ENCODE measurements at places on chromosomes 12 and 14. TPM values are rescaled to one million over a fixed set of nuclear protein-coding genes. Genes with fewer than 3 reads are reported as not detected.
A peak's percentile ranks its signal among the peaks of the same experiment; 100 is the strongest.

GRCh38 chr12:122527478-122527944 lies 462 bp downstream of the KNTC1 start:
- no peak overlapping the region for H3K4me3 ChIP-seq
- no peaks in the 10 kb centered on the region for H3K27me3 ChIP-seq
- H3K36me3 ChIP-seq = peaks cover 5% of the 10 kb centered on the region
- H3K27ac ChIP-seq = peak overlapping the region; percentile 98

GRCh38 chr12:120453977-120454376 lies 7.7 kb downstream of the GATC start:
- DNase-seq = no peak
- H3K27me3 ChIP-seq = no peaks in the 10 kb centered on the region
- peaks cover 12% of the 10 kb centered on the region for H3K36me3 ChIP-seq
- no peaks in the 10 kb centered on the region for H3K4me1 ChIP-seq

DNA sequence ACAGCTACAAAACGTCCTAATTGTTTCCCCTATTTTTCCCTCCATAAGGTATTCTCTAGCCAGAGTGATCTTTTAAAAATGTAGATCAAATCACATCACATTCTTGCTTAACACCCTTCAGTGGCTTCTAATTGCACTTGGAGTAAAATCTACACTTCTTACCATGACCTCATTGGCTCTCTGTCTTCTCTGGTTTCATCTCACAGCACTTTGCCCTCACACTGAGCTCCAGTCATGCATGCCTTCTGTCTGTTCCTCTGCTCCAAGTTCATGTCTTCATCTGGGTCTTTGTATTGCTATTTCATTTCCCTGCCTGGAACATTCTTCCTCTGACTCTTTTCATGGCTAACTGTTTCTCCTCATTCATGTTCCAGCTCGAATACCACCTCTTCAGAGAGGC lies 220.4 kb upstream of the GARIN6 start:
- H3K4me3 ChIP-seq = no peak overlapping the region
- no peak for DNase-seq
- H3K4me1 ChIP-seq = no peaks in the 10 kb centered on the region
- no peaks in the 10 kb centered on the region for H3K27me3 ChIP-seq

GRCh38 chr14:90795744-90796143 lies 20.5 kb downstream of the TTC7B start:
- H3K27me3 ChIP-seq = no peaks in the 10 kb centered on the region
- no peak overlapping the region for H3K27ac ChIP-seq
- H3K4me1 ChIP-seq = no peaks in the 10 kb centered on the region
- DNase-seq = no peak

GRCh38 chr12:10721651-10722501 lies 1.2 kb downstream of the YBX3 start:
- H3K36me3 ChIP-seq = no peaks in the 10 kb centered on the region
- no peaks in the 10 kb centered on the region for H3K27me3 ChIP-seq
- peaks cover 24% of the 10 kb centered on the region for H3K4me1 ChIP-seq
- H3K27ac ChIP-seq = peak overlapping the region; percentile 98
- peak; percentile 93 for DNase-seq

GRCh38 chr12:59615392-59616165 lies 19.8 kb downstream of the SLC16A7 start:
- H3K36me3 ChIP-seq = no peaks in the 10 kb centered on the region
- H3K27me3 ChIP-seq = no peaks in the 10 kb centered on the region
- no peak overlapping the region for H3K27ac ChIP-seq
- no peak overlapping the region for H3K4me3 ChIP-seq
- H3K4me1 ChIP-seq = no peaks in the 10 kb centered on the region

DNA sequence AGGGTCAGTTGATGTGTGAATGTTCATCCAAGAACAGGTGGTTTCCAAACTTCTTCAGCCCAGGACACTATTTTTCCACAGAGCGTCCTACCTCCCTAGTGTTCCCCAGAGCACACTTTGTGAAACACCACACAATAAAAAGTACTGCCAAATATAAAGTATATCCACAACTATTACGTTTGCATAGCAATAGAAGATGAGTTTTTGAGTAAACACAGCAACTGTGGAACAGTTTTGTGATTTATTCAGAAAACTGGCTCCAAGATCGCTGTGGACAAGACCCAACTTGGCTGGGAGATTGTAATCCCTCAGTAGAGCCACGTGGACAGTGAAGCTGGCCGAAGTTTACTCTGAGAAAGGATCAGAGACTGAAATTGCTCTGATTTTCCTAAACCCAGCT lies 14.5 kb upstream of the MAP1LC3B2 start:
- peaks cover 18% of the 10 kb centered on the region for H3K4me1 ChIP-seq
- no peaks in the 10 kb centered on the region for H3K27me3 ChIP-seq
- no peak overlapping the region for H3K4me3 ChIP-seq
- DNase-seq = no peak
- H3K27ac ChIP-seq = no peak overlapping the region

DNA sequence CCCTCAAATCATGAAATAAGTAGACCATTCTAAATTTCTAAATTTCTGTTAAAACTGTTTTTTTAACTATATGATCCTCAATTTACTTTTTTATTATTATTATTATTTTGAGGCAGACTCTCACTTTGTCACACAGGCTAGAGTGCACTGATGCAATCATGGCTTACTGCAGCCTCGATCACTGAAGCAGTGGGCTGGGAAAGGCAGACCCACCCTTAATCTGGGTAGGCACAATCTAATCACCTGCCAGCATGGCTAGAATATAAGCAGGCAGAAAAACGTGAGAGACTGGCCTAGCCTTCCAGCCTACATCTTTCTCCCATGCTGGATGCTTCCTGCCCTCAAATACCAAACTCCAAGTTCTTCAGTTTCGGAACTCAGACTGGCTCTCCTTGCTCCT lies 2.3 kb downstream of the ERO1A start:
- H3K4me1 ChIP-seq = peaks cover 20% of the 10 kb centered on the region
- no peaks in the 10 kb centered on the region for H3K36me3 ChIP-seq
- DNase-seq = no peak
- H3K27me3 ChIP-seq = no peaks in the 10 kb centered on the region
- no peak overlapping the region for H3K4me3 ChIP-seq

DNA sequence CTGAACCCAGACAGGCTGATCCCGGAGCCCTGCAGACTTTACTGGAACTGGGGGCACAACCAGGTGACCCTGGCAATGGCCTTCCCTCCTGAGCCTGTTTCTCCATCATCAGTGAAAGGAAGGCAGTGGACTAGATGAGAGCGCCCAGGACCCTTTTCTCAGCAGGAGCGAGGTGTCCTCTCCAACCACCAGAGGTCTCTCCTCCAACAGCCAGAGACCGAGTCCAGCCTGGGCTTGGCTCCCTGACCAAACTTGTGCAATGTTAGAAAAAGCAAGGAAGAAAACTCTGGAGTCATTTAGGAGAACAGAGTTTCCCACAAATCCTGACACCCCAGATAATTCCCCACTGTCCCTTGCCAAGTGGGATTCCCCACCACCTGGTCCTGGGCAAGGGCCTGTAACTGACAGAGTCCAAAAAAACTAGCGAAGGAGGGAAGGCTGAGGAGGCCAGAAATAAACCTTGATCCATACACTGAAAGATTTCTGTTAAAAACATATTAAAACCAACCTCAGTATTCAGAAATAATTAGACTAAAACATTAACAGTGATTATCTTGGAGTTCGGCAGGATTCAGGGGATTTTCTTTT lies 9.0 kb downstream of the RPS6KL1 start:
- no peak overlapping the region for H3K4me3 ChIP-seq
- no peaks in the 10 kb centered on the region for H3K27me3 ChIP-seq
- DNase-seq = peak; percentile 85
- no peaks in the 10 kb centered on the region for H3K36me3 ChIP-seq
- peaks cover 28% of the 10 kb centered on the region for H3K4me1 ChIP-seq
- H3K27ac ChIP-seq = peak overlapping the region; percentile 15

- peak overlapping the region; percentile 40 for H3K27ac ChIP-seq
- H3K4me1 ChIP-seq = no peaks in the 10 kb centered on the region
- H3K27me3 ChIP-seq = no peaks in the 10 kb centered on the region
- no peaks in the 10 kb centered on the region for H3K36me3 ChIP-seq
- no peak overlapping the region for H3K4me3 ChIP-seq
Observed at GRCh38 chr12:89238593-89238992, 113.7 kb downstream of the DUSP6 start.

GRCh38 chr14:95500772-95501401 lies 15.6 kb downstream of the SYNE3 start:
- H3K4me3 ChIP-seq = no peak overlapping the region
- DNase-seq = no peak
- H3K36me3 ChIP-seq = no peaks in the 10 kb centered on the region
- no peaks in the 10 kb centered on the region for H3K27me3 ChIP-seq
- no peak overlapping the region for H3K27ac ChIP-seq

DNA sequence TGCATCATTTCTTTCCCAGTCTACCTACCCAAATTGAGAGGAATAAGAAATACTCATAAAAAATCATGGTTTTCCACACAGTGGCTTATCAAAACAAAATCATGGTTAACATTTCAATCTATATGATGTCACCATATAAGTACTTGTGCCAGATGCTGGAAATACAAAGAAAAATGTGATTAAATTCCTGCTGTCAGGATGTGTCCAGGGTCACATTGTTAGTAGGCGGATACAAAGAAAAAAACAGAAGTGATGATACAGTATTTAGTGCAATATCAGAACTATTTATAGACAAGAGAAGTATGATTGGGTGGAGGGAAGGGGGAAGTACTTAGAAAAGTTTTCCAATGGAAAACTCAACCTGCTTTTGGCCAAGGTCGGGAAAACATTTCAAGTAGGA lies 47.0 kb upstream of the OR6J1 start:
- no peaks in the 10 kb centered on the region for H3K36me3 ChIP-seq
- H3K4me1 ChIP-seq = no peaks in the 10 kb centered on the region
- H3K4me3 ChIP-seq = no peak overlapping the region
- no peak for DNase-seq
- no peak overlapping the region for H3K27ac ChIP-seq
- no peaks in the 10 kb centered on the region for H3K27me3 ChIP-seq

GRCh38 chr14:70599345-70599744 lies 1.1 kb downstream of the MED6 start:
- DNase-seq = no peak
- no peaks in the 10 kb centered on the region for H3K27me3 ChIP-seq
- H3K36me3 ChIP-seq = peaks cover 20% of the 10 kb centered on the region
- H3K27ac ChIP-seq = no peak overlapping the region

GRCh38 chr12:123519141-123520001 lies 14.1 kb downstream of the RILPL1 start:
- no peak overlapping the region for H3K4me3 ChIP-seq
- peak overlapping the region; percentile 76 for H3K27ac ChIP-seq
- H3K36me3 ChIP-seq = peaks cover 40% of the 10 kb centered on the region
- no peaks in the 10 kb centered on the region for H3K27me3 ChIP-seq
- peaks cover 38% of the 10 kb centered on the region for H3K4me1 ChIP-seq

DNA sequence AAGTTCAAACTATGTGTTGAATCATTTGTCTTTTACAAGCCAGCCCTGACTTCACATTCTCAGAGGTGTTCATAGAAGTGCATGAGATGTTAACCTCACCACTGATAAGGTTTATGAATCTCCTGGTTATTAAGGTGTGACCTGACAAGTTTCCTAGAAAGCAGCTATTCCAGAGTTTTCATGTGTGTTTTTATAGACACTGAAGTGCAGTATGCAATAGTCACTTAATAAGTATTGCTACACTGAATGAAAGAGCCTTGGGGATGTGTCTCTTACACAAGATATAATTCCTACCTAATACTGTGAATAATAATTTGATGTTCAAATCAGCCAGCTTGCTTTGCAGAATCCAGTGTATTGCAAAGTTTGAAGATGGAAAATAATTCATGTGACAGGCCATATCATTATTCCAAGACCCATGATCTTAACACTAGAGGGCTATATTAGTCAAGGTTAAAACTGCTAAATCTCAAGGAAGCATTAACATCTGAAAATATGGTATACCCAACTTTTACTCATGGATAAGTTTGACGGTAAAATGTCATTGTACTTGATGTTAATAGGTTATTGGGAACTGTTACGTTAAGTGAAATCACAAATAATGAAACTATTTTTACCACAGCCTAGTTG lies 13.0 kb downstream of the SLC25A3 start:
- no peaks in the 10 kb centered on the region for H3K27me3 ChIP-seq
- H3K4me1 ChIP-seq = no peaks in the 10 kb centered on the region
- H3K36me3 ChIP-seq = peaks cover 25% of the 10 kb centered on the region
- H3K4me3 ChIP-seq = no peak overlapping the region
- DNase-seq = no peak

- H3K27me3 ChIP-seq = no peaks in the 10 kb centered on the region
- no peak for DNase-seq
- H3K36me3 ChIP-seq = no peaks in the 10 kb centered on the region
- no peaks in the 10 kb centered on the region for H3K4me1 ChIP-seq
- no peak overlapping the region for H3K27ac ChIP-seq
Observed at GRCh38 chr14:89534902-89535685, 118.1 kb upstream of the FOXN3 start.

GRCh38 chr14:68792979-68793733 lies at the start of gene ZFP36L1:
ZFP36L1 (minus strand) TSS chr14:68793067; CDS start chr14:68792938, 129 bp downstream.
- no peaks in the 10 kb centered on the region for H3K27me3 ChIP-seq
- peak within 1 kb of the TSS; percentile 100 for H3K27ac ChIP-seq

DNA sequence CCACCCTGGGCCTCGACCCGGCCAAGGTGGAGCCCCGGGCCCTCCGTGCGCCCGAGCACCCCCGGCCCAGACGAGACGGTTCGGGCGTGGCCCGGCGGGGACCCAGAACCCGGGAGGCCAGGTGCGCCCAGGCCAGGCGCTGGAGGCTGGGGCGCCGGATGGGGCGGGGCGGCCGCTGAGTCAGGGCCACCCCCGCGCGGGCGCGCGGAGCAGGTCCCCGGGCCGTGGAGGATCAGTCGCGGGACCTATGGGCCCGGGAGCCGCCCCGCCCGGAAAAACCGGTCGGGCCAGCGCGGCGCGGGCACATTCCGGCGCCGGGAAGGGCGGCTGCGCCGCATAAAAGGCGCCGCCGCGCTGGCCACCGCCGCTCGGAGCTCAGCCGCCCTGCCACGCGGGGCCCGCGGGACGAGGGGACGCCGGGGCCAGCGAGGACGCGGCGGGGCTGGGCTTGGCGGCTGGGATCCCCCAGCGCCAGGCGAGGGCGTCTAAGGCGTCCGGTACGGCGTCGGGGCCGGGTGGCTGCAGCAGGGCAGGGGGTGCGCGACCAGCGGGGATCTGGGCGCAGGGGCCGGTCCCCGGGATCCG lies 21.5 kb upstream of the KIF26A start:
- DNase-seq = peak; percentile 82
- no peak overlapping the region for H3K4me3 ChIP-seq
- H3K27me3 ChIP-seq = no peaks in the 10 kb centered on the region
- no peaks in the 10 kb centered on the region for H3K36me3 ChIP-seq
- peak overlapping the region; percentile 26 for H3K27ac ChIP-seq

Gene OLR1
- 2.4 TPM for total RNA-seq

Gene TAS2R50
- total RNA-seq = 3.9 TPM

Gene GPR65
- 1.3 TPM for total RNA-seq

Gene CFAP54
- 3.4 TPM for total RNA-seq
